ENCODE measurements at places on chromosomes 5 and 9. TPM values are rescaled to one million over a fixed set of nuclear protein-coding genes. Genes with fewer than 3 reads are reported as not detected.

KIF4B gene
- 0.11 TPM for polyA plus RNA-seq

DNA sequence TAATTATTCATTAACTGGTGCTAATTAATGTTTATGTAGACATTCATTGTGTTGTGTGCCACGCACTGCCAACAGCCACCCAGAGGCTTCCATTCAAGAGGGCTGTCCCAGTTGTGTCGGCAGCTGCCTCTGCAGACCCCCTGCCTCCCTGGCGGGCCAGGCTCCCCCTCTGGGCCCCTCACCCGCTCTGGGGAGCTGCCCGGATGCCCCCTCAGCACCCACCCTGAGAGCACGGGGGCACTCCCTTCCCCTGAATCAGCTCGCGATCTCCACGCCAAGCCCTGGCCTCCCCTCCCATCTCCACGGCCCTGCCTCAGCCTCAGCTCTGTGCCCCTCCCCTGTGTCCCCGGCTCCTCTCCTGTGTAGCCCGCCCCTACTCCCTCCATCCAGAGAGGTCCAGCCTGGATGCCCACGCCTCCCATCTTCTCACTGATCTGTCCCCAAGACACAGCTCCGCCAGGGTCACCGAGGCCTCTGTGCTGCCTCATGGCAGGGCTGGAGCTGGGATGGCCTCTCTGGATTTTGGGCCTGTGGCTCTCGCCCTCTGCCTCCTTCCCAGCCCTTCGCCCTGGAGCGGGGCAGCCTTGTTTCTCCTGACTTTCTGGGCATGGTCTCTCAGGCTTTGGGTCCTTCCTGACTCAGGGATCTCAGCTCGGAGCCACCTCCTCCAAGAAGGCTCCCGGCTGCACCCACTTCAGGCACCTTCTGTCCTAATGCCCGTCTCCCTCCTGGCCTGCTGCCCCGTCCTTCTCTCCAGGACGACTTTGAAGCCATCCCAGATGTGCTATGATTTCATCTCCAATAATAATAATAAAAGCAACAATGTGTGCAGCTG lies 16.0 kb upstream of the SLC9A3 start:
- DNase-seq: no peak

PCDHGB1 gene
- 1.3 TPM for polyA plus RNA-seq

DNA sequence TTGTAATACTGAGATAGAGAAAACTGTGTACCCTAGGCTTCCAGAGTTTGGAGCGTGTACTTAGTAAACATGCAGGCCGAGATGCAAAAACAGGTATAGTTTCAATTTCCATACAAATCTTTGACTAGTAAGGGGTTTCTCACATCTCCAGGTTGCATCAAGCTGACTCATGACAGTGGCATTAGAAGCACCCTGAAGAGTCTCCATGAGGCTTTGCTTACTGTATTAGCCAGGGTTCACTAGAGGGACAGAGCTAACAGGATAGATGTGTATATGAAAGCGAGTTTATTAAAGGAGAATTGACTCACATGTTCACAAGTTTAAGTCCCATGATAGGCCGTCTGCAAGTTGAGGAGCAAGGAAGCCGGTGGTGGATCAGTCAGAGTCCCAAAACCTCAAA lies 275.3 kb upstream of the CDH6 start:
- DNase-seq: no peak

CRB2 gene
- 0.10 TPM for polyA plus RNA-seq

RACK1 gene
- polyA plus RNA-seq: 2,717 TPM

- no peak for DNase-seq
These were observed 450.8 kb upstream of the TLE4 start for GRCh38 chr9:79120941-79121340.

GRCh38 chr5:155978850-155979249 lies 348.1 kb upstream of the SGCD start:
- DNase-seq: no peak

RNF183 gene
- polyA plus RNA-seq: not detected

AJM1 gene
- polyA plus RNA-seq: 3.0 TPM

GRCh38 chr9:37449862-37450632 lies 15.2 kb downstream of the ZBTB5 start:
- no peak for DNase-seq

PCA3 gene
- polyA plus RNA-seq: not detected

UBAC1 gene
- polyA plus RNA-seq: 29.8 TPM

PPP2R2B gene
- not detected for polyA plus RNA-seq

DRD1 gene
- 0.90 TPM for polyA plus RNA-seq

GRCh38 chr5:152514827-152515397 lies 109.8 kb upstream of the NMUR2 start:
- peak; percentile 10 for DNase-seq

DNA sequence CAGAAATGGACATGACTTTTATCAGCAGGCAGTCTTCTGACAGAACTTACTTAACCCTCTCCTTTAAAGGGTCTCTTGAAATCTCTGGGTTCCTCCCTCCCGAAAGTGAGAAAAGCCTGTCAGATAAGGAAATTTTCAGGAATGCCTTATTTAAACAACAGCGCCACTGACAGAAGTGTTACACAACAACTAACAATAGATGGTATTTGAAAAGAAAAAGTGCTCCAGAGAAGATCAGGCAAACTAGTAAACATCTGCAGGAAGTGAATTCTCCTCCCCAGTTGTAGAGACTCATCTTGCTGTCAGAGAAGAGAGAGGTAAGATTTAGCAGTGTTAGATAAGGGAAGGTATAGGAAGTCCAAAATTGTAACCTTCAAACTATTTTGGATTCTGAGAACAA lies 107.2 kb upstream of the NFIL3 start:
- DNase-seq: no peak

GRCh38 chr9:108142504-108143201 lies 653.1 kb upstream of the KLF4 start:
- DNase-seq: no peak

- no peak for DNase-seq
These were observed 15.0 kb upstream of the RPS14 start for GRCh38 chr5:150464554-150465012.

DNA sequence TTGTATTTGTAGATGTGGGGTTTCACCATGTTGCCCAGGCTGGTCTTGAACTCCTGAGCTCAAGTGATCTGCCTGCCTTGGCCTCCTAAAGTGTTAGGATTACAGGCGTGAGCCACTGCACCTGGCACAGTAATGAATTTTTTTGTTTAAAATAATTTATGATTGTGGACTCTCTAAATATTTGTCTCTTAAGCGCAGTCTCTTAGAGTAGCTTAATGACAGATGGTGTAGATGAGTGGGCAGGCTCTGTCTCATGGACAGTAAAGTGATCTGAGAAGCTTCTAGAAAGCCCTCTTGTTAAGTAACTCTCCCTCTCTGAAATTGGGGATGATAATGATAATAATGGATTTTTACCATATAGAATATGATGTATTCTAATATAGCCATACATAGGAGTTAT lies 47.5 kb upstream of the KIAA1958 start:
- no peak for DNase-seq

- no peak for DNase-seq
These were observed 68.5 kb downstream of the SLC24A2 start for GRCh38 chr9:19720377-19720776.

DNA sequence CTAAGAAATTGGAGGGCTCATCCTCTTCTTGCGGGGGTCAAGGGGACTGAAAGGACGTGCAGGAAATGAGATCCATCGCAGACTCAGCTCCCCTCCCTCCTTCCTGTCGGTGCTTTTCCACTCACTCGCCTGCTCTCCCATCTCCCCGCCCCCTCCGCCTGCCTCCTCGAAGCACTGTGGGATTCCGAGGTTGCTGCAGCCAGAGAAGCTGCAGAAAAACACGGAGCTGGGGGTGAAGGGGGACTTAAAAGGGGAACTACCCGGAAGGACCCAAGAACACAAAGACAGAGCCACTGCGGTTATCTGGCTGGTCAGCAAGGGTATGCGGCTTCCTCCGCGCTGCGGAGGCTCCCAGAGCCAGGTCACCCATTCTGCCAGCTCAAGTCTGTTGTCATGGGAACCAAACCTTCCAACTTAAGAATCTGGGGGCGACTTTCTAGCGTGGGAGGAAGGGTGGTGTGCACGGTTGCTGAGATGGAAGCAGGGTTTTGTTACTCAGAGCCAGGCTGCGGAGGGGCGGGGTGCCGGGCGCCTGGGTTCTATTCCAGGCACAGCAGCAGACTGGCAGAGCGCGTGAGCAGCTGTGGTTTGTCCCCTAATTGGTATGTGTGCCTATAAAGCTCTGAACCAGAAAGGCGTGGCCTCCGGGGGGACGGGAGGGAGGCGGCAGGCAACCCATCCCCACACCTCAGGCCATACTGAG lies 24.9 kb downstream of the PCDHGC5 start:
- DNase-seq: no peak

GRCh38 chr5:133485468-133485867 lies 126.9 kb downstream of the FSTL4 start:
- no peak for DNase-seq

DOCK2 gene
- polyA plus RNA-seq: 4.0 TPM

DNA sequence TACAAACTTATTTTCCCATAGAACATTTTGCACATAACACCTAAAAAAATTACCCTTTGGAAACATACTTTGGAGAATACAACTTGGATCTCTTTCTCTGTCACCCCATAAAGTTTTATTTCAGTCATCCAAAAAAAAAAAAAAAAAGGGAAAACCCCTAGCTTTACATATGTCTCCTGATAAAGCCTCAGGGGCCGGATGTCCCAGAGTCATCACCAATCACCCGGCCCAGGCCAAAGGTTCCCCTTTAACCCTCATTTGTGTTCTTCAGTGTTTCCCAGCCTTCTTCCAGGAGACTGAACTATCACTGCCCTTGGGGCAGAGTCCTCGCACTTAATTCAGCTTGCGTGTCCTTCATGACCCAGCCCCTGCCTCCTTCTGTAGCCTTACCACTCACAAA lies 28.8 kb downstream of the ANXA6 start:
- DNase-seq: no peak

- DNase-seq: no peak
These were observed 323.8 kb upstream of the IRX4 start for GRCh38 chr5:2206293-2207108.

SPATA31A3 gene
- polyA plus RNA-seq: not detected

- no peak for DNase-seq
These were observed 52.2 kb upstream of the UBTD2 start for GRCh38 chr5:172335721-172336120.

TAS2R1 gene
- not detected for polyA plus RNA-seq

IFNB1 gene
- not detected for polyA plus RNA-seq

ABCA2 gene
- polyA plus RNA-seq: 25.6 TPM

SHC3 gene
- polyA plus RNA-seq: 0.37 TPM

- DNase-seq: no peak
These were observed 30.9 kb downstream of the EPB41L4B start for GRCh38 chr9:109289931-109290330.

KLF4 gene
- polyA plus RNA-seq: 3.4 TPM

GRCh38 chr9:107593224-107593870 lies 103.8 kb upstream of the KLF4 start:
- DNase-seq: no peak

DNA sequence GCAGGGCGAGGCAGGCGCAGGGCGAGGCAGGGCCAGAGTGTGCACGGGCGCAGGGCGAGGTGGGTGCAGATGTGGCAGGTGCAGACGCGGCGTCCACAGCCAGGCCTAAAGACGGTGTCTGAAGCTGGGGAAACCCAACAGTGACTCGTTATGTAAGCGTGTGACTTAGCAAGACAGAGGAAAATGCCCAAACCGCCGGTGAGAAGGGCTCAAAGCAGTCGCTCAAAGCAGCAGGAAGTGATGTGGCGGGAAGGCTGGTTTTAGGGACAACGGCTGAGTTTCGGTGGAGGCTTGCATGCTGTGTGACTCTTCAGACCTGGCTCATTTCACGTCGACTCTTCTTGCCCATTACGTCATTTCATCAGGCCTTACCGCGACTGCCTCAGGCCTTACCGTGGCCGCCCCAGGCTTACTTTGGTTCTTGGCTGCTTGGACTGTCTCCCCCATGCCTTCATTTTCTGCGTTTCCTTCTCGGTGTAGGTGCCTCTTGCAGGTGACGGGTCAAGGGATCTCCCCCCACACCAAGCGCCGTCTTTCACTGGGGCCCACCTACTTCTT lies 50.5 kb upstream of the EXOC3 start:
- DNase-seq: no peak
